ENCODE measurements at places on chromosomes 13 and 19.

GRCh38 chr19:35209646-35210045 lies 18.9 kb downstream of the FAM187B start:
- no peak for DNase-seq

- DNase-seq = no peak
Measured at GRCh38 chr13:105509981-105510762, 1025.3 kb downstream of the EFNB2 start.

DNA sequence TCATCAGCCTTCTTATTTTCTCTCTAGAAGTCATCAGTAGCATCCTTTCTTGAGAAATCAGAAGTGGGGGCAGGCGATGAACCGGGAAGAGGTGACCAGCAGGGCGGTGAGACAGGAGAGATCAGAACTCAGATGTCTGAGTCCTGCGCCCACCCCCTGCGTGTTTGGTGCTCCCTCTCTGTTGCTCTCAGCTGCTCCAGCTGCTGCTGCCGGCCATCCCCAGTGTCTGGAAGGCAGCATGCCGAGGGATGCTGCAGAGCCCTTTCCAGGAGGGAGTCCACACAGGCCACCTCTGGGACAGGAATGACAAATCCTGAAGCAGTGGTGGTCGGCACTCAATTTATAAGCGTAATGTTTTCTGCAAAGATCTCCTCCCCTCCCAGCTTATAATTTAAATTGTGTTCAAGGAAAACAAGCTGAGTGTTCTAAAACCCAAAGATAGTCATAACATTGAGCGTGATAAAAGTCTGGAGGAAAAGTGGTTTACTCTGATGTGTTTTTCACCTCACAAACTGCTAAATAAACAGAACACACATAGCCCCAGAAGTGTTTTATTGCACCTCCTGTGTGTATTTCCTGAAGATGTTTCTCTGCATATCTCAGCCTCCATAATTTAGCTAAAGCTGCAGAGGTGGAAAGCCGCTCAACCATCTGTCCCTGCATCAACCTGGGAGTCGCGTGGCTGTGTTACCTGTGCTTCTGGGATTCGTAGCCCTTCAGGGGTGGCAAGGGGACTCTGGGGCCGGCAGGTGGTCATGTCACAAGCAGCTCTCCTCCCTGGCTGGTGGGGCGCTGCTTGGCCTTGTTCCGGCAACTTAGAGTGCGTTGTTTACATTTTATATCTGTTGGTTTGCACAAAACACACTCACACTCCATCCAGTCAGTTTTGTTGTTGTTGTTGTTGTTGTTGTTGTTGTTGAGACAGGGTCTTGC lies 191.2 kb downstream of the USP12 start:
- no peak for DNase-seq

DNA sequence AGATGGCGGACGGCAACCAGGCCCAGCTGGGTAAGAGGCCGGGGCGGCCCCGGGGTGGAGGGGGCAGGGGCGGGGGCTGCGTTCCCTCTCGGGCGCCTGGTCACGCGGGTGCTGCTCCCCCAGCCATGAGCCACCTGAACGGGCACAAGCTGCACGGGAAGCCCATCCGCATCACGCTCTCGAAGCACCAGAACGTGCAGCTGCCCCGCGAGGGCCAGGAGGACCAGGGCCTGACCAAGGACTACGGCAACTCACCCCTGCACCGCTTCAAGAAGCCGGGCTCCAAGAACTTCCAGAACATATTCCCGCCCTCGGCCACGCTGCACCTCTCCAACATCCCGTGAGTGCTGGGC lies 11.1 kb downstream of the PTBP1 start:
- DNase-seq = no peak

DNA sequence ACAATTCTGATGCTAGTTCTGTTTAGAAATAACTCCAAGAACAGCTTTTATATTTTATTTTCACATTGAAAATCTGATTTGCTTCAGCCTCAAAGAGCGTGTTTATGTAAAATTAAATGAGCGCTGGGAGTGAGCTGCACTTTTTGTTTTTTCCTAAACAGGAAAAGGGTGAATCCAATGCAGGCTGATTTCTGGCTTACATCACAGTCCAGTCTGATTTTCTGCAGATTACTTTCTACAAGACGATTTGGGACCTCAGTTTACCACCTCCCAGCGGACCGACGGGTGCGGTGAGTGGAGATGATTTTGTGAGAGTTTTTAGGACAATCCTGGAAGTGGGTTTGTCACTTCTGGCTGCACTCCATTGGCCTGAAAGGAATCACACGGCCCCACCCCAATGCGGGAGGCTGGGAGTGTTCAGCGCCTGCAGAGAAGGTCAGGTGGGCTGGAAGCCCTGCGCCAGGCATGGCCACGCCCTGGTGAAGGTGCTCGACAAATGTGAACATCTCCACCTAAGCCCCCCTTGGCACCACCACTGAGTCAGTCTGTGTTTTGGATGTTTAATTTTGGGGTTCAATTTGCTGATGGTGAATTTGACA lies 90.1 kb downstream of the ANKRD10 start:
- DNase-seq = no peak

- no peak for DNase-seq
Measured at GRCh38 chr19:16104722-16105121, 7.0 kb upstream of the RAB8A start.

GRCh38 chr13:74338341-74338740 lies 204.1 kb upstream of the KLF12 start:
- no peak for DNase-seq

- no peak for DNase-seq
Measured at GRCh38 chr19:32407004-32407992, 1.7 kb downstream of the DPY19L3 start.

DNA sequence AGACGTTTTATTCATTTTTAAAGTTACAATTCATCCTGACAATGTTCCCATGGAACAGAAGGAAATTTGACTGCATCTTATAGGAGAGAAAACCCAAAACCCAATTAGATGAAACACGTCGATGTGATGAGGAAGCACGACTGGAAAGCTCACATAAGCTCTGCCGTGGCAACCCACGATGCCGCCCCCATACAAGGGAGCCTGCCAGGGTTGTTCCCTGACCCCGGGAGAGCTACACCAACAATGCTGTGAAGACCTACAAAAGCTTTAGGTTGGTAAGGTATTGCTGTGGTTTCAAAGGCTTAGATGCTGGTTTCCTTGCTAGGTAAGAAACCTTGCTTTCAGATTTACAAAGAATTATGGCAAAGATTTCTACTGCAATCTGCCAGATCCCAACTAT lies 393.1 kb downstream of the KLF12 start:
- no peak for DNase-seq

GRCh38 chr19:55688422-55689218 lies 13.6 kb downstream of the EPN1 start:
- peak; percentile 79 for DNase-seq

- no peak for DNase-seq
Measured at GRCh38 chr13:29722415-29722814, 126.9 kb upstream of the SLC7A1 start.

GRCh38 chr19:35395382-35396199 lies 24.7 kb downstream of the GPR42 start:
- peak; percentile 21 for DNase-seq

GRCh38 chr13:74930402-74931165 lies 551.4 kb downstream of the TBC1D4 start:
- DNase-seq = no peak

- DNase-seq = no peak
Measured at GRCh38 chr13:99756281-99756680, 215.3 kb downstream of the ZIC5 start.

- DNase-seq = no peak
Measured at GRCh38 chr13:67156723-67157060, 73.4 kb downstream of the PCDH9 start.

DNA sequence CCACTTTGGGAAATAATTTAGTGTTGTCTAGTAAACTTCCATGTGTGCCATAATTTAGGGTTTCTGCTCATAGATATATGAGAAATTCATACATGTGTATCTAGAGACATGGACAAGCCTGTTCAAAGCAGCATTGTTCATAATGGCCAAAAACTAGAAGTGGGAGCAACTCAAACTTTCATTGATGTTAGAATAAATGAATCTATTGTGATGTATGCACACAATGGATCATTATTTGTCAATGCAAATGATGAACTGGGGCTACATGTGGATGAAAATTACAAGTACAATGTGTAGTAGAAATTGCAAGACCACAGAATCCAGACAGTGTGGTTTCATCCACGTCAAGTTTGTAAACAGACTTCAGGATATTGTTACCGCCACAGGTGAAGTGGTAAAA lies 284.7 kb downstream of the SLC7A1 start:
- no peak for DNase-seq

DNA sequence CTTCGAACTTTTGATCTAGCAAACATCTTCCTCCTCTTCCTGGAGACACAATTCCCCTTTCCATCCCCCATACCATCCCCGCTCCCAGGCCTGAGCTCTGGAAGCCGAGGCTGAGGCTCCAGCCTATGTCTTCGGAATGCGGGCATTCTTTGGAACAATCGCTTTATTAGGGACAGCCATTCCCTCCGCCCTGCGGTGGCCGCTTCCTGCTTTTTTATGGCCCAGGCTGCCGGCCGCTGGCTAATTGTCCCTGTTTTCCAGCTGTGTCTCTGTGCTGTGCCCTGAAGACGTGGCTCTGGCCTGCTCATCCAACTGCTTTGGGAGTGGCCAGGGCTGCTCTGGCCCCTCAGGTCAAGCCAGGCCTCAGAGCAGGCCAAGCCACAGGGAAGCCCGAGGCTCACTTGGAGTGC lies 2.1 kb upstream of the CDX2 start:
- no peak for DNase-seq

DNA sequence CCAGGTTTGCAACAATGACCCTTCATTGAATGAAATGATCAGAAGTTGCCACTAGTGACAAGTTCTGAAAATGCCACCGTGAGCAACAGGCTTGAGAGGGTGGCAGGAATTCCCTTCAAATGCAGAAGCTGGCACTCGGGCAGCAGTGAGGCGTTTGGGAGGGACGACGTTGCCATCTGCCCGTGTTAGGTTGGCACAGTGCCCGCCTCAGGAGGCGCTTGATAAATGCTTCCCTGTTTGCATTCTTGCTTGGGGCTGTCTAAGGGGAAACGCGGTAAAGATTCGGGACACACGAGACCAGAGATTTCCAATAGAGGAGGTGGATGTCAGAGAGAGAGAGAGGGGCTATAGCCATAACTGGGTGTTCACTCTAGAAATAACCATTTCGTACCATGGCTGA lies 101.9 kb downstream of the TEX29 start:
- DNase-seq = no peak

- no peak for DNase-seq
Measured at GRCh38 chr19:13282486-13283065, 132.4 kb downstream of the IER2 start.

GRCh38 chr13:96650301-96650886 lies 343.9 kb downstream of the OXGR1 start:
- DNase-seq = no peak

DNA sequence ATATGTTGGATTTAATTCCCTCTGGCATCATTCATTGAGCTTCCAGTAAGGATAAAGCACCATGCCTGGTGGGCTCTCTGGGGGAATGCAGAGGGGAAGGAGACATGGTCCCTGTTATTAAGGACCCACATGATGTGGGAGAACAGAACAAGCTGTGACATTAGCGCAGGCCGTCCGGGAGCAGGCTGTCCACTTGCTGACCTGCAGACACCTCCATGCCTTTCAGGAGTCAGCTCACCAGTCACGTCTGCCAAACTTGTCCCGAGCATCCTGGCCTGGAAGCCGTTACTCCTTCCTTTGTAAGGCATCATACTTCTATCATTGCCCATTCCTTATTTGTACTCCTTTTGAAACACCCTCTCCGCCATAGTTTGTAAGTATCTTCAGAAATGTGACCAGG lies 23.4 kb downstream of the B3GLCT start:
- DNase-seq = no peak

DNA sequence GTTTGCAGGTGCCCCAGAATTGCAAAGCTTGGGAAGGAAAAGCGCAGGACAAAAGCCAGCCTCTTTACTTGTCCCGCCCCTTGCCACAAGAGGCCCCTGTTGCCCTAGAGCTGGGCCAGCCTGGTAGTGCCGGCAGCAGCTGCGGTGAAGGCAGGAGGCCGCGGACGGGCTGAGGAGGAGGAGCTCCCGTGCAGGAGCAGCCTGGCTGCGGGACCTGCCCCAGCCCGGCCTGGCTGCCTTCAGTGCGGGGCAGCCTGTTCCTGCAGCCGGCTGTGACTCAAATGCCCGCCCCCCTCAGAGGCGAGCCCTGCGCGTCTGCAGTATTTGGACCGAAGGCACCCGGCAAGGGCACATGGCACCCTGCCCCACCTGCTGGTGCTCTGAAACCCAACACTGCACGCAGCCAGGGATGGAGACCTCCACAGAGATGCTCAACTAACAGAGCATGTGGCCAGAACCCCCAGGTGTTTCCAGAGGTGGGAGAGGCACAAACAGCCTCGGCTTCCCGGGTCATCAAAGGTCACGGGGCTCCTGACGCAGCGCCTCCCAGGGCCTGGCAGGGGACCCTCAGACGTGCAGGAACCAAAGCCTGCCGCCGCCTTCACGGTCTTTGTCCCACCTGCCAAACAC lies 29.7 kb downstream of the NAXD start:
- DNase-seq = peak; percentile 83

DNA sequence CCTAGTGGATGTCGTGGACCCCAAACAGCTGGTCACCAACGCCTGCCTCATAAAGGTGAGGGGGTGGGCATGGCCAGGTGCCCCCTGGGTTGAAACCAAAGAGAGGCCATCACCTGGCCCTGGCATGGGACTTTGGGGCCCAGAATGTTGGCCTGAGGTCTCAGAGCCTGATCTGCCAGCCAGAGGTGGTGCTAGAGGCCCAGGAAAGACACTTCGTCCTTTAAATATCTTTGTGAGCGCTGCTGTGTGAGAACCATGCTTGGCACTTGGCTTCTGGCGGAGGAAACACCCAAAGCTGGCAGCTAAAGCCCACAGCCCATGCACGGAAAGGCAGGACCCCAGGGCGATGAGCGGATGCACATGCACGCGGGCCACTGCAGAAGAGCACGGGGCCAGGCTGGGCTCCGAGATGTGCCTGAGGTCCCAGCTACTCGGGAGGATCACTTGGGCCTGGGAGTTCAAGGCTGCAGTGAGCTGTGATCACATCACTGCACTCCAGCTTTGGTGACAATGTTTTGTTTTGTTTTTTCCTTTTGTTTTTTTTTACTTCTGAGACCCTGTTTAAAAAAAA lies 4.3 kb upstream of the ADM5 start:
- DNase-seq = no peak

- DNase-seq = no peak
Measured at GRCh38 chr13:37561031-37561430, 37.5 kb downstream of the POSTN start.

- DNase-seq = peak; percentile 97
Measured at GRCh38 chr19:20167020-20167644, at the start of gene ZNF486. TSS of gene ZNF486 (plus strand) at chr19:20167214. CDS start at chr19:20167331, 117 bp downstream.

DNA sequence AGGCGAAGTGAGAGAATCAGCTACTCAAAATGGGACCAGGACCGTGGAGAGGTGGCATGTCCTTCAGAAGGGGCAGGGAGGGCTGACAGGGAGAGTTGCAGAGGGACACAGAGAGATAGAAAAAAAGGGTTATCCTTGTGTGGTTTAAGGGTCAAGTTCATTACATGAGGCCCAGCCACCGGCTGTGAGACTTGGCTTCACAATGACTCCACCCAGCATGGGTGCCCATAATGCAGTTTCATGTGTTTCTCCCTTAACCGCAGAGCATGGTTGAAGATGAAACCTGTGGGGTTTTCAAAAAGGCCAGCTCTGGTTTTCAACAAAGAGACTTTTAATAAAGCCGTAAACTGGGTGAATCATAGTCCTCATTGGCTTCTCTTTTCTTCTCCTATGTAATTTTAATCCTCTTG lies 164.6 kb downstream of the KLF5 start:
- no peak for DNase-seq

GRCh38 chr13:50677687-50678463 lies 165.6 kb downstream of the DLEU7 start:
- peak; percentile 42 for DNase-seq
